ENCODE measurements at places on chromosomes 6 and 20.

- peak; percentile 71 for DNase-seq
Measured at GRCh38 chr6:90285611-90286381, 10.8 kb downstream of the BACH2 start.

- peak; percentile 45 for DNase-seq
Measured at GRCh38 chr6:106273087-106273486, 52.5 kb downstream of the ATG5 start.

DNA sequence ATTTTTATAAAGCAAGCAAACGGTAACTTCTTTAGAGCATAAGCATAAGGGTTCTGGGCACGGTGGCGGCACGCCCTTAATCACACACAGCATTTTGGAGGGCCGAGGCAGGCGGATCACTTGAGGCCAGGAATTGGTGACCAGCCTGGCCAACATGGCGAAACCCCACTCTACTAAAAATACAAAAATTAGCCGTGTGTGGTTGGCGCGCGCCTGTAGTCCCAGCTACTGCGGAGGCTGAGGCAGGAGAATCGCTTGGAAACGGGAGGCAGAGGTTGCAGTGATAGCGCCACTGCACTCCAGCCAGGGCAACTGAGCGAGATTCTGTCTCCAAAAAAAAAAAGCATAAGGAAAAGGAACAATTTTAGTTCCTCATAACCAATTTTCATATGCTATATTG is 2.6 kb downstream of the SENP6 start:
- no peak for DNase-seq

GRCh38 chr6:150535151-150535804 is 64.4 kb upstream of the PLEKHG1 start:
- DNase-seq = no peak

GRCh38 chr6:92024110-92024509 is 1395.2 kb downstream of the EPHA7 start:
- DNase-seq = no peak

DNA sequence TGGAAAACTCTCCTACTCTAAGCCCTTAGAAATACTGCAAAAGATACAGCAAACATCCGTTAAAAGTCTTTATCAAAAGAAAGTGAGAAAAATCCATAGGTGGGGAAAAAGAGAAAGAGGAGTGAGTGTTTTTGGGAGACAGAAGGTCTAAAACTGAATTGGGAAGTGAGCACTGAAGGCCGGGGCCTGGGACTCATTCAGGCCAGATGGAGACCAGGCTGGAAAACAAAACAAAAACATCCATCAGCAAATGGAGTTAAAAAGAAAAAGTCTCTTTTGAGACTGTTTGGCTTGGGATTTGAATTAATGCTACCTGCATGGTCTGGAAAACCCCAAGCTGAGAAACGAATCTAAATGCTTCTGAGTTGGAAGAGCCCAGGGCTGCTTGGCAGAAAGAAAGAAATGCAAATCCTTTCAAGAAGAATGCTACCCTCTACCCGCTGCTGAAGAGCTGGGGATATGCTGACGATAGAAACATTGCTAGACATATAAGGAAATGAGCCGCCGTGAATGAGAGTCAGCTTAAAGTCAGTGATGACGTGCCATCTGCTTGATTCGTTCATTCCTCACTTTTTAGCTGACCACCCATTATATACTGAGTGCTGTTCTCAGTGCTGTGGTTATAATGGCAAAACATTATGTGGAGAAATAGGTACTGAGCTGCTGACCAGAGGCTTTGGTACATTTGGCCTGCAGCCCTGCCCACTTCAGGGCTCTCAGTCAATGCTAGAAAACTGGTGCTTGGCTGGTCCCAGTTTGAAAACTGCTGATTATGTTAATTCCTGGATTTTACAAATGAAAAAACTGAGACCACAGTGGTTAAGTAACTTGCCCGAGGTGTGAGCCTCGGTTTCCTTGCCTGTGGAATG is 28.0 kb upstream of the TULP4 start:
- DNase-seq = peak; percentile 35

GRCh38 chr20:13221313-13221672 is 219 bp downstream of the ISM1 start:
- DNase-seq = peak; percentile 3
